ENCODE measurements at places on chromosomes 12 and 14.

DNA sequence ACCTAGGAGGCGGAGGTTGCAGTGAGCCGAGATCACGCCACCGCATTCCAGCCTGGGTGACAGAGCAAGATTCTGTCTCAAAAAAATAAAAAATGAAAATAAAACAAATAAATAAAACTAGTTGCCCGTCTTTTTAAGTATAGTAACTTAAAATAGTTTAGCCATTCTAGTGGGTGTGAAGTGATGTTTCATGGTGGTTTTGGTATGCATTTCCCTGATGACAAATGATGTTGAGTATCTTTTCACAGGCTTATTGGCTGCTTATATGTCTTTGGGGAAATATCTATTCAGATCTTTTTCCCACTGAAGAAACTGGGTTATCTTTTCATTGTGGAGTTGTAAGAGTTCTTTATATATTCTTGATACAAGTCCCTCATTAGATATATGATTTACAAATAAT is 102.4 kb upstream of the METAP2 start:
- DNase-seq, result no peak

- DNase-seq, result no peak
These were observed 54.4 kb downstream of the AKAP6 start for GRCh38 chr14:32383364-32384009.

DNA sequence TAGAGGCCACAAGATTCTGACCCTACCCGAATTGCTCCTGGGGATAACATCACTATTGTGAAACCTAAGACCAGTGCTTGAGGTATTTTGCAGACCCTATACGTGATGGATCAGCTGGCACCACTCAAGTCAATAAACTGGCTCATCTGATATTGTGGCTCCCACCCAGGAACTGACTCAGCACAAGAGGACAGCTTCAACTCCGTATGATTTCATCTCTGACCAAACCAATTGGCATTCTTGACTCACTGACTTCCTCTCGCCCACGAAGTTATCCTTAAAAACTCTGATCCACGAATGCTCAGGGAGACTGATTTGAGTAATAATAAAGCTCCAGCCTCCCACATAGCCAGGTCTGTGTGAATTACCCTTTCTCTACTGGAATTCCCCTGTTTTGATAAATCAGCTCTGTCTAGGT is 1036.1 kb upstream of the TMEM132C start:
- DNase-seq, result peak; percentile 91

- no peak for DNase-seq
These were observed 1.1 kb downstream of the CD63 start for GRCh38 chr12:55727643-55728185.

- no peak for DNase-seq
These were observed 636.6 kb downstream of the FLRT2 start for GRCh38 chr14:86166541-86166940.

Measured in GM04503 (cell line).